ENCODE measurements at places on chromosomes 7 and 10.

GRCh38 chr10:48455055-48455391, 148.5 kb downstream of the MAPK8 start:
- DNase-seq: no peak

DNA sequence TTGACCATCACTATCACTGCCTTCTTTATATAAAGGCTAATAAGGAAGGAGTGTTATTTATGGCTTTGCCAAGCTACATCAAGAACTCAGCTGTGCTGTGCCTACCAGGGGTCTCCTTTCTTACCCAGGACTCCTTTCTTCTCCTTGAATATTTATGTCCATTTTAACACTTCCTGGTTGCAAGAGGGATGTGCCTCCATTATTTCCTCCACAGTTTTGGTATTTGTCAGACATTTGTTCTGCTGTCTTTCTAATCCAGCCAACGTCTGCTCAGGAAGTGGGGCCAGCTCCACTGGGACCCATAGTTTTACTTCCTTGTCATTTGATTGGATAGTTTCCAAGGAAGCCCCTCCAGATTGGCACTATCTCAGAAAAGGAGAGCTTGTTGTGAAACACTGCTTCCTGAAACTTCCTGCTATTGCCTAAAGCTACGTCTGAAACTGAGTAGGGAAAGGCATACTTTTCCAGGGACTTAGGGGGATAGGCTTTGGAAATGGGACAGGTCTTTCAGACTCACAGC, 6.6 kb upstream of the STRIP2 start:
- DNase-seq: no peak

- no peak for DNase-seq
Measured at GRCh38 chr10:26517141-26517867, 79.2 kb downstream of the APBB1IP start.

GRCh38 chr7:31002256-31002655, 38.5 kb downstream of the GHRHR start:
- DNase-seq: peak; percentile 39

- peak; percentile 87 for DNase-seq
Measured at GRCh38 chr10:63515002-63515763, 6.0 kb upstream of the REEP3 start.

DNA sequence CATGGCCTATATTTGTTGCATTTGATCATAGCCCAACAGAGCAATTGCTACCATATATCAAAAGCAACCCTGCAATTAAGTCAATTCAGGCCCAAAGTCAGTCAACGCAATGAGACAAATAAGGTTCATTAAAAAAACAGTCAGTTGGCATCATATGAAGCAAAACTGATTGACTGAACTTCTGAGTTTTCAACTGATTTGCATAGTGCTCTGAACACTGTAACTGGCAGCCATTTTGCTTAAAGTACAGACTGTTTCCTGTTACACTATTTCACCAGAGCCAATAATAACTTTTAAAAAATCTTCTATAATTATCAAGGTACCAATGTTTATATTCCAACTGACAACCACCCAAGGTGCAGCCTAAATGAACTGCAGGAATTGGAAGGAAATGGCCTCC, 68.4 kb upstream of the RAPGEF5 start:
- DNase-seq: no peak

- DNase-seq: peak; percentile 78
Measured at GRCh38 chr7:2209146-2209960, 23.4 kb downstream of the MAD1L1 start.

GRCh38 chr10:17783751-17784150, 25.4 kb upstream of the MRC1 start:
- no peak for DNase-seq

DNA sequence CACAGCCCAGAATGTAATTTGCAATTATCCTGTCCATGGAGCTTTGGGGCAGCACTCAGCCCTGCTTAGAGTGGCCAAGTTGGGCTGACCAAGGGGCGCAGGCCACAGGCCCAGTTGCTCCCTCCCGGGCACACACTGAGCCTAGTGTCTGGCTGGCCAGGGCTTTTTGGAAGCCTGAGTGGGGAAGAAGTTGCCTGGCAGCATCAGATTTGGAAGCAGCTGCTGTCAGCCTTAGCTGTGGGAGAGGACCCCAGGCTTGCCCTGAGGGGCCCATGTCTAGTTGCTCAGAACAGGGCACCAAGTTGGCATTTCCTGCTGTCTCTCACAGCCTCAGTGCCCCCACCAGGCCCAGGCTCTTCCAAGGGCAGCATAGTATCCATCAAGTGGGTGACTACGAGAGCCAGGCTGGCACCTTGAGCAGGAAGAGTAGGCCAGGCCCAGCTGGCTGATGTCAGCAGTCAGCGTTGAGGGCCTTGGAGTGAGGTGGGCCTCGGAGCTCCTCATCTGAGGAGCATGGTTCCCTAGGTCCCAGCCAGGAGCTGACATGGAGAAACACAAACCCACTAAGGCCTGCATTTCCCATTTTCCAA, 14.4 kb downstream of the ANTXRL start:
- DNase-seq: no peak

- DNase-seq: no peak
Measured at GRCh38 chr10:111724121-111724520, 459.4 kb downstream of the GPAM start.

GRCh38 chr7:146096994-146097393, 19.6 kb upstream of the CNTNAP2 start:
- DNase-seq: no peak

GRCh38 chr7:91034459-91035368, 229.5 kb upstream of the FZD1 start:
- peak; percentile 63 for DNase-seq

DNA sequence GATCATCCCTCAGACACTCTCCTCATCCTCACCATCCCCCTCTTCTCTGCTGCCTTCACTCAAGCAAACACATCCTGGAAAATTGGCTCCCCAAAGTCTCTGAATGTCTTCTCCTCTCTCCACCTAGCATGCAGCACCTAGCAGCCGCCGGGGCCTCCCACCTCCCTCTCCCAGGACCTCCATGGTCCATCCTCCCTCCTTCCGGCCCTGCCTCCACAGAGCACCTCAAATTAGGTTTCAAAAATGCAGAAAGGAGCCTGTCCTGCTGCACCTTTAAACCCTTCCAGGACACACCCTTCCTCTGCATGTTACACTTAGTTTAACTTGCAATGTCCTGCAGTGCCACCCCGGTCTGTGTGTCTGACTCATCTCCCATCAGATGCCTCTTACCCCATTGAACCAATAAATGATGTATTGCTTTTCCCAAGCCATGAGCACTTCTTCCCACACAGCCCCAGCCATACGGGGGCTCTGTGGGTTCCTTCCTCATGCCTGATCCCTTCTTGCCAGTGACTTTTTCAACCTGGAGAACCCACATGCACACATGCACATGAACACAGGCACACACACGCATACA, 582.5 kb upstream of the MGMT start:
- no peak for DNase-seq

GRCh38 chr7:120170834-120171233, 102.1 kb upstream of the KCND2 start:
- no peak for DNase-seq

GRCh38 chr7:83908526-83908925, 259.6 kb upstream of the SEMA3E start:
- DNase-seq: no peak

DNA sequence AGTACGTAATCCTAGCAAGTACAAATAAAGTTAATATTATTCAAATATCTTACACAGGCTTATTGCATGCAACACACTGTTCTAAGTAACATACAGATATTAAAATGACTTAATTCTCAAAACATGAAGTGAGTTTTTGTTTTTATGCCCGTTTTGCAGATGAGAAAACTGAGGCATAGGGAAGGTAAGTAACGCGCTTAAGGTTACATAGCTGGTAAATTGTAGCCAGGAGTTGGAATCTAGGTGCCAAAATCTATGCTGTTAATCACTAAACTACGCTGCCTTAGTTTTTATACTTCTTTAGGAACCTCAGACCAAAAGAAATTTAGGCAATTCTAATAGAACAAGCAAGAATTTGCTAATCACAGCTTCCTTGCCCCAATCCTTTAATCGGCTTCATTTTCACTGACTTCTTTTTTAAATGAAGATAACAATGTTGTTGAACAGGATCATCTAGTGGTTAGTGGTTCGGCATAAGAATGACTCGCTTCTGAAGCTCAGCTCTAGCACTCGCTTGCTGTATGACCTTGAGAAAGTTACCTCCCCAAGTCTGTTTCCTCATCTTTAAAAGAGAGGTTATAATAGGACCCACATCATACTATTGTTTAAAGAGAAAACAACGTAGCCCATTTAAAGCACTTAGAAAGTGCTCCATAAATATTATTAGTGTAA, 1.0 kb upstream of the LRRTM3 start:
- no peak for DNase-seq

GRCh38 chr10:90614631-90615030, 243.2 kb downstream of the HTR7 start:
- no peak for DNase-seq

DNA sequence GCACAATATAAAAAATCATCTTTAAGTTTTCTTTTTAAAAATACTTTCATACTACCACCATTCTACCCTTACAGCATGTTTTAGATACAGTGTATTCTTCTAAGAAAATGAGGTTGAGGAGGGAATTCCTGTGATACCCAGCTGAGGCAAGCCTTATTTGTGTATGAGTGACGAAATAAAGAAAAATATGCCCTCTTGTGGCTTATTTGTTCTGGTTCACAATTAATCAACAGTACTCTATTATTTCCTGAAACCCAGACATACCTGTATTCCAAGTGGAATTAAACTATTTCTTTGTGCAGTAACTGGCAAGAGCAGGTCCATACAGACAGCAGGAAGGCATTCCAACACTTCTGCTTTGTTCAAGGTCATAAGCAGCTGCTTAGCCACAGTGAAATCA, 4.5 kb upstream of the SEMA3D start:
- DNase-seq: peak; percentile 48

DNA sequence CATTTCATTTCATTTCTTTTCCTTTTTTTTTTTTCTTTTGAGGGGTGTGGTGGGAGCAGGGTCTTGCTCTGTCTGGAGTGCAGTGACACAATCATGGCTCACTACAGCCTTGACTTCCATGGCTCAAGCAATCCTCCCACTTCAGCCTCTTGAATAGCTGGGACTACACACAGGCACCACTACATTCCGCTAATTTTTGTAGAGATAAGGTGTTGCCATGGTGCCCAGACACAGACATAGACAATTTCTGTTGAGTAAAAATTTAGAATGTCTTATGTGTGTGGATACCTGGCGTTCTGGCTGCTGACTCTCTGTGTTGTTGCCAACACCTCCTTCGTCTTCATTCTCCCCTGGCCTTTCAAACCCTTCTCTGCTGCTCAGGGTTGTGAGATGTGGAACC, 54.0 kb upstream of the PRSS58 start:
- no peak for DNase-seq

DNA sequence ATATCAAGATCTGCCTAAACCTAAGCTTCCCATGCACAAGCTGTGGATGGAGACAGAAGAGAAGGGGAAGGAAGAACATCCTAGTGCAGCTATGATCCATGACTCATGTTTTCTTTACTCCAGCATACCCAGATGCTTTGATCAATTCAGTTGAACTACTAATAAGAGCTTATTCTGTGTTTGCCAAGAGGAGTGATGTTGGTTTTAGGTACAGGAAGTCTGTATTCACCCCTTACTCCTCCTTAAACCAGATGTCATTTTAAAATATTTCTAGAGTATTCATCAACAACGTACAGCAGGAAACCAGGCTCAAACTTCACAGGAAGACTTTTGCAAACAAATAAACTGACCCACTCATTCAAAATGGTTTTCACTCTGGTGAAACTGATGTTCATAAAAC, 29.2 kb downstream of the PANK1 start:
- DNase-seq: peak; percentile 10

DNA sequence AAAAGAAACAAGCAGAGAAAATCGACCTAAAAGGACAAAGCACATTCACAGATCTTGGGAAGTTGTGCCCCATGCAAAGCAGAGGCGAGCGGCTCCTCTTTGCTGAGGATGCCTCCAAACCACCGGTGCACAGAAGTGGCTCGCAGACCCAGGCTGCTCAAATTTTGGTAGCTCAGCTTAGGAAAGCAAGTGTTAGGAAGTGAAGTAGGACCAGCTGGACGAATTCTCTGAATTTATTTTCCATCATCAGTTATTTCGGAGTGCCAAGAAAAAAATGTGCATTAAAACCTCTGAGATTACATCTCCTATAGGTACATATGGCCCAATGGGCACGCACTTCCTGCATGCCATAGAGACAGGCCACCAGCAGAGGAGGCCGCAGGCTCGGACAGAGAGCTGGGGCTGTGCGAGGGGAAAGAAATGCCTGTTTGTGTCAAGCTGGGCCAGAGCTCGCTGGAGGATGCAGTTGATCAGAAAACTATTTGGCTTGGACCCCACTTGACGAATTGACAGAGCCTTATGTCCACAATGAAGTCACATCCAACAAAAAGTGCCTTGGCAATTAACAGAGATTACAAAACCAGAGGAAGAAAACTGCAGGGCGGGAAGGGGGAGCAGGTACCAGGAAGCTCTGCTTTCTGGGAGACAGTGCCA, 122.3 kb upstream of the LYZL2 start:
- DNase-seq: peak; percentile 67

DNA sequence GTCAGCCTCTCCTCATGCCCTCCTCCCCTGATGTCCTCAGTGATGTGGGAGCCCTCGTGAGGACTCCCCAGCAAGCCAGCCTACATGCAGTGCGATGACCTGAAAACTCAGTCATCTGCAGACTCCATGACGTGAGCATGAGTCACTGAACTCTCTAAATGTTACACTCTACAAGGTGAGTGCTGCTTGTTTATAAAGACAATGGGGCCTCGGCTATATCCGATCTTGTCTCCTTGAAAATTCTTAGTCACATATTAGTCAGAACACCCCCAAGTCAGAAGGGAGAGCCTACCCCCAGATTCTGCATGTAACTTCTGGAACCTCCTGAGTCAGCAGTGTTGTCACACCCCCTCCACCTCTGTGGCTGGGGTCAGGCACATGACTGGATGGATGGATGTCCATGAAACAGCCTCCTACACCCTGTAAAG, 673.8 kb downstream of the INHBA start:
- DNase-seq: peak; percentile 91

Data from EH (cell line).